ENCODE measurements at places on chromosomes 7 and 10.

GRCh38 chr10:50529660-50530059 is 94.1 kb downstream of the SGMS1 start:
- no peak for DNase-seq

DNA sequence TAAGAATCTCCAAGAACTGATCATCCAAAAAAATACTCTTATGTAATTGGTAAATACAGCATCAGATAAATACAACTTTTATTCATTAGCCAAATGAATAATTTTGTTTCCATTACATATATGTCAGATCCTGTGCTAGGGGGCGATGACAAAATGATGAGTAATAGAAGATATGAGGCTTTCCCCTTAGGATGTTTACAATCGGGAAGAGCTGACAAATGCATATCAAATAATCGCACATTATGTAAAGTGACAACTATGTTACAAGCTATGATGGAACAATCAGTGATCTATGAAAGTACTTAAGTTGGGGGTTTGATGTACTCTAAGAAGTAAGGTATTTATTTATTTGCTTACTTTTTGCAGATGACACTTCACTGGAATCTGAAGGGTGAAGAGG is 465.6 kb upstream of the VSTM2A start:
- no peak for DNase-seq

DNA sequence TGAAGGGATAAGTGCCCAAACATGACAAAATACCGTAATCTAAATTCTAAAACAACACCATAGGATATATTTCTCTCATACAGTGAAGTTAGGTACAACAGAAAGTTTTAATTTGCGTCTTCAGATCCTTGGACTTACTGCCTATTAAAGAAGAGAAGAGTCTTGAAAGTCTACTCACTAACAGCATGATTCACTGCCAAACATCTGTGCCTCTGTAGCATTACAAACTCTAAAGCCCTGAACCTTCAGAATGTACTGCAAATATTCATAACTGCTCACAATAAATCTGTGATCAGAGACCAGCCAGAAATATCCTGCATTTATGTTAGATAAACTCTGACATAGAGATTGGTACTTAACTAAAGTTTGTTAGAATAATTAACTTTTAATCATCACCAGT is 365.3 kb downstream of the PARD3 start:
- no peak for DNase-seq

GRCh38 chr7:112067632-112068540 is 138.3 kb downstream of the DOCK4 start:
- no peak for DNase-seq

DNA sequence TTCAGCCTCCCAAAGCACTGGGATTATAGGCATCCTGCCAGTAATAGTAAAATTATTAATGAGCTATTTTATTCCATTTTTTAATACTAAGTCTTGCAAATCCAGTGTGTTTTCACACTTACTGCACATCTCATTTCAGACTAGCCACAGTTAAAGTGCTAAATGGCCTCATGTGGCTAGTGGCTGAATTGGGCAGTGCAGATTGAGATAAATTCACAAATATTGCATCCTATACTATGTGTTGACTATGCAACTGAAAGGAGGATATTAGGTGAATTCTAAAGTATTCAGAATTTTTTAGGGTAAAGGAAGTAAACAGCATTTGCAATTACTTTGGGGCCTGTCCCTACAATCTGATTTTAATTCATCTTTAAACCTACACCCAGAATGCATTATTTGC is 10.2 kb downstream of the APBB1IP start:
- DNase-seq = no peak

- no peak for DNase-seq
These were observed 45.0 kb upstream of the ZNF716 start for GRCh38 chr7:57404967-57405421.

GRCh38 chr10:63434866-63435854 is 30.6 kb downstream of the JMJD1C start:
- DNase-seq = no peak

- no peak for DNase-seq
These were observed 15.8 kb downstream of the ASZ1 start for GRCh38 chr7:117411539-117411938.

DNA sequence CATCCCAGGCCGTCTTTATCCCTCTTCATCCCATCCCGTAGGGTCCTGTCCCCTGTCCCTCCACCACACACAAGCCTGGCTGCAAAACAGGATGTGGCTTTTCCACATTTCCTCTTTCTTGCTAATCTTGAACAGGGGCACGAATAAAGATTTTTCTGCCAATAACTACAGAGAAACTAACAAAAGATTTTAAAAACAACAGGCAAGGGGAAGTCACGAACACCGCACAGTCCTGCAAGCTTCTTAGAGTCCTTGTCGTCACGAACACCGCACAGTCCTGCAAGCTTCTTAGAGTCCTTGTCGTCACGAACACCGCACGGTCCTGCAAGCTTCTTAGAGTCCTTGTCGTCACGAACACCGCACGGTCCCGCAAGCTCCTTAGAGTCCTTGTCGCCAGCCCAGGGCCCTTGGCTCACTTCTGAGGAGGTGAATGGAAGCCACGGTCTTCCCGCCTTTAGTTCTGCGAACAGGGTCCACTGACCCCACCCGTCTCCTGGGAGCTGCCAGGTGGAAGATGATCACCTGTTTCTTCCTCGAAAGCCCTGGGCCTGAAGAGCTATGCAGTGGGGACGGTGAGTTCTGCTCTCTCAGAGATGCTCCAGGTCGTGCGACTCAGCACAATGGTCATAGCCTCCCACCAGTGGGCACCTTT is 10.3 kb upstream of the INSIG1 start:
- DNase-seq = no peak

DNA sequence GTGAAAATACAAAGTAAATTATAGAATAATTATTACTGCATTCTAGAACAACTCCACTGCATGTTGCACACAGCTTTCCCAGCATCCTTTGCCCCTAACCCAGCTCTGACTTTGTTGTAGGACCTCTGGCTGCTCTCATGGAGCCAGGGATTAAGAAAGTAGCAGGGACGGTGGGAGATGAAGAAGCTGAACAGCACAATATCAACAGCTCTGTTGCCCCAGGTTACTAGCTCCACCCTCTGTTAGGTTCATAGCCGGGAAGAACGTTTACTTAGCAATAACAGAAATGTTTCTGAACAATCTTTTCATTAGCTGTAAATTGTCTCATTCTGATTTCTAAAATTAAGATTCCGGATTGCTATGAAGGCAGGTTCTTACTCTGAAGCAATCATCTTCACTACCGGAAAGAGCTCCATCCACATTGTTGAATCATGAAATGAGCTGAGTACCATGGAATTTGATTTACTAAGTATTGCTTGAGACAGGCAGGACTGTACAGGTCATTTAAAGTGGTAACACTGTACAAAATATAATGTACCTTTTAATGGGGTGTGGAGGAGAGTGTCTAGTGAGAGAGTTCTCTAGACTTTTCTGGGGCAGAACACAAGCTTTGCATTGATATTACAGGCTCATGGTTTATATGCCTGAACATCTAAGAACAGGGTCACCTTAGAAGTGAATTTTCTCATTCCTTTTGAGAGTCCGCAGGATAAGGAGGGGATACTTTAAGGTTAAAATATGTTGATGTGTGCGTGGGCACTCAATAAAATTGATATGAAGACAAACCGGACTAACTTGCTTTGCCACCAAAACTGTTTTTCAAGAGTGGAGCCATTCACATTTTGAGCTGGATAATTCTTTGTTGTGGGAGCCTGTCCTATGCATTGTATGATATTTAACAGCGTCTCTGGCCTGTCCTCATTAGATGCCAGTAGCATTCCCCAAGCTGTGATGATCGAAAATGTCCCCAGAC is 20.8 kb upstream of the RAB18 start:
- no peak for DNase-seq

GRCh38 chr10:72328045-72328828 is 26.5 kb downstream of the DNAJB12 start:
- DNase-seq = no peak

DNA sequence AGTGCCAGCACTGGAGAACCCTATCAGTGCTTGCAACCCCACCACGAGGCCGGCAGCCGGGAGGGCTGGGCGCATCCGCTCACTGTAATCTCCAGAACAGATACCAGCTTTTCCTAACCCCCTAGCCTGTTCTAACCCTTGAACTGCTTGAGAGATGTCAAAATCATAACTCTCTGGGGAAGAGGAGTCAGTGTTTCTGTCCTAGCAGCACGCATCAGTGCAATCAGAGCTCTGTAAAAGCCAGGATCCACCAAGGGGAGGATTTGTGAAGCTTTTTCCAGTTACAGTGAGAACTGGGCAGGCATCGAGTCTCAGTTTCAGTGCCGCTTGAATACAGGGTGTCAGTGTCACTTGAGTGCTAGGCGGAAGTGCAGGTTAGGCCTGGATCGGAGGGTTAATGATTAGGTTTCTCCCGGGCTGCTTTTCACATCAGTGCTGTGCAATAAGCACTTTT is 104.5 kb upstream of the INSYN2A start:
- DNase-seq = no peak

- DNase-seq = no peak
These were observed 258.1 kb upstream of the C7orf33 start for GRCh38 chr7:148332191-148333186.

- no peak for DNase-seq
These were observed 1.9 kb downstream of the PON1 start for GRCh38 chr7:95322396-95322795.

DNA sequence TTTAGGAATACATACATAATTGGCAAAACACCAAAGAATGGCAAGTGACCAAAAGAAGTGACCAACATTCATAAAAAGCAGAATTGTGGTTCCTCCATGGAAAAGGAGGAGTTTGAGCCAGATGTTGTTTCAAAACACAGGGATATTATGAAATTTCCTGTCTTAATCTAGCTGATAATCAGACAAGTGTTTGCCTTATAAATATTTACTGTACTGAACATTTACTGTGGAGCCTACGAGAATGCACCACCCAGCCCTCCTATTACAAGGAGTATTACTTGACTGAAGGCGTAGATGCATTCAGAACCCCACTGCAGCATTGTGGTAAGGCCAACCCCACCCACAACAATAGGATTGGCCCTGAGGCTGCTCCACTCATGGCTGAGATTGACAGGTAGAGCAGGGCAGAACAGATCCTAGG is 118.9 kb downstream of the AKR1D1 start:
- no peak for DNase-seq

DNA sequence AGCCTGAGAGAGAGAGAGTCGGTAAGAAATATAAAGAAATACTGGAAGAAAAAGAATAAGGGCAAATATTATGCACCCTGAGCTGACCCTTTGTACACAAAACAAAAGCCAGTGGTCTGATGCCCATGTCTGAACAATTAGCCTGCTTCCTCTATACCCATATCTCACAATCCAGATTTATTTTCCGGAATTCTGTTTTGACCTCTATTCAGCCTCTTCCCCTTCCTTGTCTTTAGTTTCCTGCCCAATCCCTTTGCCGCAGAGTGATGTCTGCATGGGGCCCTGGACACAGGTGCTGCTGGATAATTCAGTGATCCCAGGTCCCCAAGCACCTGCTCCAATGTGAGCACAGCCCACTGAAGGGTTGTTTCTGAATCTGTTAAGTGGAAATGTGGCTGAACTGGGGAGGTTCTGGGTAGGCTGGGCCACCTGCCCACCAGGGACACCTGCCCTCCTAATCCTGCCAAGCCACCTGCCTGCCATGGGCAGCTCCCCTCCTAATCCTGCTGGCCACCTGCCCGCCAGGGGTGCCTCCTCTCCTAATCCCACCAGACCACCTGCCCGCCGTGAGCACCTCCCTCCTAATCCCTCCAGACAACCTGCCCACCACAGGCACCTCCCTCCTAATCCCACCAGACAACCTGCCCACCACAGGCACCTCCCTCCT is 23.0 kb downstream of the ADGRA1 start:
- DNase-seq = no peak

GRCh38 chr7:22219036-22219435 is 137.9 kb downstream of the RAPGEF5 start:
- DNase-seq = no peak

DNA sequence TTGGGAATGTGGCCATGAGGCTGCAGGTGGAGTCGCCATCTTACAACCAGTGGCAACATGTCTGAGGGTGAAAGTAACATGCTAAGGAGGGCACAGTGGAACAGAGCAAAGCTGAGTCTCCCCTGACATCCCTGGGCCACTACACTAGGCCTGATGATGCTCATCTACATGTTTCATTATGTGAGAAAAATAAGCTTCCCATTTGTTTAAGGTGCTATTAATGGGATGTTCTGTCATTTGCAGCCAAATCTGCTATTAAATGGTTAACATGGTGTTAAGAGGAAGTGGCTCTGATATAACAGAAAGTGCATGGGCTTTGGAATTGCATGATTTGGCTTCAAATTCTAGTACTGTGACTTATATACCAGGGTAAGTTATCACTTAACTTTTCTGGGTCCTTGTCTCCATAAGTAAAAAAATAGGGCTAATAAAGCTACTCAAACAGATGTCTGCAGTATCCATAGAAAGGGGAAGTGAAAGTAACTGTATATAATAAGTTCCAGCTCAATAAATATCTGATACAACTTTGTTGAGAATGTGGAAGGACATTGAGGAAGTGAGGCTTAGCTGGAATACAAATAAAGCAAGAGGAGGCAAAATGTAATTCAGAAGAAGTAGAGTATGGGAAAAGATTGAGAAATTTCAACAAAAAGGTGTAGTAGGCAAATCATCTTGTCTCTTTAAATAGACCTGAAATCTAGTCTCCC is 158.9 kb downstream of the RTKN2 start:
- no peak for DNase-seq

DNA sequence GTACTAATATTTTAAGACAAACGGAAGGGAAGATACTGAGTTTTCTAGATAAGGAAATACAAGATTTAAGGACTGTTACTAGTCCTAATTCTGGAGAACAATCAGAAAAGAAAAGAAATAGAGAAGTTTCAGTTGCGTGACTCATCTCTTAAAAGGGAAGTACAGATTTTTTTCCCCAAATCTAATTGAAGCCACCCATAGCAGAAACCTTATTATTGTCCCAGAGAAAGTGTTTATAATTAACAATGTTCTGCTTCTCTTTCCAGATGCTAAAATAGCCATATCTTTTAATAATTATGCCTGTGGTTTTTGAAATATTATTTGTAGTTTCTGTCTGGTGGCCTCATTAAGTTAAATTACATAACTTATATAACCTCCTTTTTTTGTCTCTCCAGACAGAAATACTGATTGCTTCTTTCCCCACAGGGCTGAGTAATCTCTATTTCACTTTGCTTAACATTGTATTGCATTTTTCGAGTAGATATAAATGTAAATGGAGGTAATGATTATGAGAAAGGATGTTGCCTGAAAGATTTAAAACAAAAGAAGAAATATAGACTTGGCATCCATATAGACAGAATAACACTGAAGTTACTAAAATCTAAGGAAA is 240.7 kb upstream of the MBL2 start:
- no peak for DNase-seq

DNA sequence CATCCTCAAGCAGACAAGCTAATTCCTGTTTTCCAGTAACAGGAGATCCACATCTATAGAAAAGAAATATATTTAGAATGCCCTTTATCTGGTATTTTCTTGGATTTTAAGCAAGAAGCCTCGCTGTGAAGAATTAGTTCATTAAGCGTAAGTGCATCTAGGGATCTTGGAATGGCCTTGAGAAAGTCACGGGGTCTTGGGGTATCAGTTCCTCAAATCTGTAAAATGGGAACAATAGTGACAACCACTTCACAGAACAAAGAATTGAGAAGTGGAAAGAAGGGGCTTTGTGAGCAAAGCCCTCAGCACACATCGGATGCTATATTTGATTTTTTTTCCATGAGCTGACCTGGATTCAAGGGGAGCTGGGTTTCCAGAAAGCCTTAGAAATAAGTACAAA is 32.3 kb upstream of the WDFY4 start:
- no peak for DNase-seq

GRCh38 chr7:34382166-34382893 is 275.7 kb upstream of the NPSR1 start:
- no peak for DNase-seq

GRCh38 chr10:75140246-75140645 is 28.8 kb downstream of the SAMD8 start:
- DNase-seq = no peak
